ENCODE measurements at places on chromosomes 2 and 18.
A peak's percentile ranks its signal among the peaks of the same experiment; 100 is the strongest.

DNA sequence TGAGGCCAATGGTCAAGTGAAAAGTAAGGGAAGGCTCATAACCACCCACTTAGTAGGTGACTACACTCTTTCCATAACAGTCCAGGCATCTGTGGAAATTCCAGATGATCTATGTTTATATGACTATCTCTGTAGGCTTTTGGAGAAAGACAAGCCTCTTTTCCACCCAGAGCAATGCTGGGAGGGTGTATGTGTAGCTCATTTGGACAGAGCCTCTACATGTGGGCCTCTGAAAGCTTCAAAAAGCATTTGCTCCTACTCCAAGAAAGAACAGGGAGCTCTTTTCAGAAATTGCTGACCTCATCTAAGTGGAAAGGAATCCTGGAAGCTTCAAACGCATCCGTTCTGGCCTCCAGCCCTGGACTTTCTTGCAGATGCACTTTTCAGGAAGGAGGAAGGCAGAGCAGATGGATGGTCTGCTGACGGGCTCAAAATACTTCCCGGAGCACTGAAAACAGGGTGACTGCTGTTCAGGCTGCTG lies 308.7 kb downstream of the LRATD1 start:
- DNase-seq, result peak; percentile 93

DNA sequence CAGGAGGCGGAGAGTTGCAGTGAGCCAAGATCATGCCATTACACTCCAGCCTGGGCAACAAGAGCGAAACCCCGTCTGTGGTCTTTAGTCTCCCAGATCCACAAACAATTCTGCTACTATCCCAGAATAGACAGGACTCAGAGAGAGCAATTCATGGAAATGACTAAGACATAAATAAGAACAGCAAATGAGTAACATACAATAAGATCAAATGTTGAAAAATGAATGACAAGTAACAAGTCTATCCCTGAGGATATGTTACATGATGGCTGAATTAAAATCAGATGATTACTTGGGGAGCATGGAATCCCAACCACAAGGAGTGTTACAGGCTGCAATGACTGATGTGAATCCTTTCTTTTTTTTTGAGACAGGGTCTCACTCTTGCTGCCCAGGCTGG lies 10.3 kb downstream of the ARL5A start:
- peak; percentile 74 for DNase-seq

DNA sequence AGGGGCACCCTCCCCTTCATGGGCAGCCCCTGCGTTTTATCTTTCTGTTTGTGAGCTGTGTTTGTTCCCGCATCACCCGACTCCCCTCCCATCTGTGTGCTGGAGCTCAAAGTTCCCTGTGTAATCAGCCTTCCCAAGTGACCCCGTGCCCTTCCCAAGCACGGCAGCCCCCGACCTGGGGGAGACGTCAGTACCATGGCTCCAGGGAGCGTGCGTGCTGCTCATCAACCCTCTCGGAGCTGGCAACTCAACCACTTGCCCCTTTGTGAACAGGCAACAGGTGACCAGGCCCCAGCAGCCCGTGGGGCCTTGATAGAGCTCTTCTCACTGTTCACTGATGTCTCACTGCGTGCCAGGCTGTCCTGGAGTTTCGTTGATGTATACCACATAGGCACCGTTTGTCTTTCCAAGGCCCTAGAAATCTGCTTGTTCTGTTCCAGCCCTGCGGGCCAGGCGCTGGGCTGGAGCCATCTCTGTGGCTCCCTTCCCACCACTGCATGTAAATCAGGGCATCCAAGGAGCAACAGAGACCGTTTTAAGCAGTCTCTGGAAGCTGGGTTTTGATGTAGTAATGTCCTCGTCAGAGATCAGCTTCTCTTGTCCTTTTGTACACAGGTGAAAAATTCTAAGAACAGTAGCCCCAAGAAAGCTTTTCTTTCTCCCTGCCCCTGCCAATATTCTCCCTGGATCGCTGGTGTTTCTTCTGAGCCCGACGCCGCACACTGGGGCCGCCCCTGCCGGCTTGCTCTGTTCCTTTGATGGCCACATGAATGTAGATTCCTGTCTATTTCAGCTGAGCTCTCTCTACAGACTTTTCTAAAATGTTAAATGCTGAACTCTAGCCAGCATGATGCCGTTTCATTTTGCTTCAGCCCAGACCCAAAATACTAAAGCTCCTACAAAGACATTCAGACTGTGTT lies 107.0 kb upstream of the PTPRM start:
- no peak for DNase-seq

- no peak for DNase-seq
Observed at GRCh38 chr2:119478978-119479295, 45.3 kb downstream of the SCTR start.

All from skin of body (tissue), 3 donors.